ENCODE measurements at places on chromosomes 4 and X.

DNA sequence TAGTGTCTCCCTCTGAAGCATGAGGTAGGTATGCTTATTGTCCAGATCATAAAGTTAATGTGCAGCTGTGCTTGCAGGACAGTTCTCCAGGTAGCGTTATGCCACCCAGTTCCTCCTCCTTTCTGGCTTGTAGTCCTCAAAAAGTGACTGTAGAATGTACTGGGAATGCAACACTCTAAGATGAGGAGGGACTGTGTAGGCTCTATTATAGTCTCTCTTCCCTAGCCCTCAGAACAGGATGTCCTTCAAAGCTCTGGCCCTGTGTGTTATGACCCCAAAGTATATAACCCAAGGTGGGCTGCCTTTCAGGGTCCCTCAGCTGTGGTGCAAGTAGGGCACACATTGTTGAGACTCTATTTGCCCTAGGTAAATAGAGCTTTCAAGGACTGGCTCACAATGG, 20.8 kb upstream of the MANBA start:
- no peak for DNase-seq

DNA sequence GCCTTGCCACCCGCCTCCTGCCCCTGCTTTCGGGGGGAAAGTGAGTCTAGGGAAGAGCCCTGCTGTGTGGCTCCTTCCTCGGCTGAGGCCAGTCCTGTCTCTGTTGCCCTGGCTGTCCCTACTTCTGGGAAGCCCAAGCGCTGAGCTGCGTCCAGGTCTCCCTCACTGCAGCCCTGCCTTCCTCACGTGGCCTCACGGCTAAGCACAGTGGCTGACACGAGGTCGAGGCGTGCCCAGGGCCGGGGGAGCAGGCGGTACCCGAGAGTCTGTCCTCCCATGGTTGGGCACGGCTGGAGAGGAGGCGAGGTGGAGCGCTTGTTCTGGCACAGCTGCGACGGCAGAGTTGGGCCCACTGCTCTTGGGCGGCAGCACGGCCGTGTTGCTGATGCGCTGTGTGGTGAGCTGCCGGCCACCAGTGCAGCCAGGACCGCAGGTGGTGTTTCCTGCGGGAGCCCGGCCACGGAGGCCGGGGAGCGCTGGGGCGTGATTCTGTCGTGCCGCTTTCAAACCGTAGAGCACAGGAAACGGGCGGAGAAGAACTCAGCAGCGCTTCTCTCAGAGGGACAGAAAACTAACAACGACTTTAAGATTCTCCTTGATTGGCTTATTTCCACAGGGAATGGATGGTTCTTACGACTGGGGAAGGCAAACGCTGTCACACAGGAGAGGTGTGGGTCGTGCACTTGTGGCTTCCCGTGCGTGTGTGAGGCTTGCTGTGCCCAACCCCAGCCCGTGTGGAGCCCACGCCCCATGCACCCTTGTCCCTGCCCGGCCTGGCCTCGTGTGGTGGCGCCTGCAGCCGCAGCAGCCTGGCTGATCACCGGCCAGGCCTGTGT, 21.3 kb downstream of the MAEA start:
- DNase-seq, result no peak

- DNase-seq, result no peak
Observed at GRCh38 chr4:43332052-43332425, 439.5 kb downstream of the GRXCR1 start.

DNA sequence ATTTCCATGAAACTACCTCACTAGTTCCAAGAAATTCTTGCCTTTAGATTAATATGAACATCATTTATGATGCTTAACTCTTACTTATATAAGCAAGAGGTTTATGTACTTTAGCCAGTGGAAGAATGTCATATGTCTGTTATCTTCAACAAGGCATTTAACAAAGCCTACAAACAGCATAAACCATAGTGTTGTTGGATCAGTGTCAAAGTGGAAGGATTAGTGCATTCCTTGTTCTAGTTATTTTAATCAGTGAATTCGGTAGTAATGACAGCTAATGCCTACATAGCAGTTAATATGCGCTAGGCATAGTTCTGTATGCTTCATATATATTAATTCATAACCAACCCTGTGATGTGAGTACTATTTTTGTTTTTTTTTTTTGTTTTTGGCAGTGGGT, 3.1 kb downstream of the PI4K2B start:
- no peak for DNase-seq

DNA sequence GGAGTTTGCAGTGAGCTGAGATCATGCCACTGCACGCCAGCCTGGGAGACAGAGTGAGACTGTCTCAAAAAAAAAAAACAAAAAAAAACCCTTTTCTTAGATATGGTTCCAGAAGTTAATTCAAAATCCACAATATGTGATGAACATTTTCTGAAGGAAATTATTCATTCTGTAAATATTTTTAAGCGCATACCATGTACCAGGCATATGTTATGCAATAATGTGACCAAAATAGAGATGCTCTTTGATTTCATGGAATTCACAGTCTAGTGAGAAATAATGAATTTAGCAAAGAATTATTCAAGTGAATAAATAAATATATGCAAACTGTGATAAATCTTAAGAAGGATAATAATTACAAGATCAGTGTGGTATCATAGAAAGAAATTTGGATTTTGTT, 174.7 kb downstream of the GC start:
- no peak for DNase-seq

GRCh38 chr4:86250619-86251018, 109.2 kb downstream of the MAPK10 start:
- DNase-seq, result no peak

- DNase-seq, result no peak
Observed at GRCh38 chrX:31819455-31819854, 747.6 kb upstream of the FTHL17 start.

- no peak for DNase-seq
Observed at GRCh38 chrX:112164420-112164819, 81.8 kb upstream of the TRPC5 start.

DNA sequence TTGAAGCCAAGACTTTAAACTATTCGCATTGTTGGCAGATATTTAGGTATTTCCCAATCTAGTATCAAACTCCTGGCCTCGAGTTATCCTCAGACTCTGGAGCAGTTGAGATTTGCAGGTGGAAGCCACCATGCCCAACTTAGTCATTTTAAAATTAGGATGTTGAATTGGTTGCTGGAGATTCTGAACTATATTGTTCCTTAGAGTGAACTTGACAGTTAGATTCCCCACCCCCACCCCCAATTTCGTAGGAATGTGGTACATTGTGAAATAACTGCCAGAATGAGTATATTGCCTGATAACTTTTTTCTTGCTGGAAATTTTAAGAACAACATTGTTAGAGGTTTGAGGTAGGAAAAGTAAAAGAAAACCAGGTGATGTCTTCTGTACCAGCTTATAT, 2.3 kb downstream of the NOCT start:
- DNase-seq, result no peak

DNA sequence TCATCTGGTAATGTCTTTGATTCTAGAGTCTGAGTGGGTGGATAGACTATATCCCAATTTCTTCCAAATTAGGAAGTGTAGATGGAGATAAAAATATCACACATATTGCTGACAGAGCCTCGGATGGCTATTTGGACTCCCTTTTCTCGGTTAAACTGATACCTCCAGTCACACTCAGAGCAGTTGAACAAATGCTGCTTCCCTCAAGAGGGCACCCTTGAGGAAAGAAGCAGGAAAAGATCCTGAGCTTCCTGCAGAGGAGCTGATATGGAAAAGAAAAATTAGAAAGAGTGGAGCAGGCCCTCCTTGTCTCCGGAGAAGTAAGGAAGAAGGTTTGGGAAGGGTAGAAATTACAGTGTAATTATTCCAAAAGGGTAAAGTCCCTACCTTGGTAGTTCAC, 96.2 kb upstream of the CCSER1 start:
- no peak for DNase-seq

DNA sequence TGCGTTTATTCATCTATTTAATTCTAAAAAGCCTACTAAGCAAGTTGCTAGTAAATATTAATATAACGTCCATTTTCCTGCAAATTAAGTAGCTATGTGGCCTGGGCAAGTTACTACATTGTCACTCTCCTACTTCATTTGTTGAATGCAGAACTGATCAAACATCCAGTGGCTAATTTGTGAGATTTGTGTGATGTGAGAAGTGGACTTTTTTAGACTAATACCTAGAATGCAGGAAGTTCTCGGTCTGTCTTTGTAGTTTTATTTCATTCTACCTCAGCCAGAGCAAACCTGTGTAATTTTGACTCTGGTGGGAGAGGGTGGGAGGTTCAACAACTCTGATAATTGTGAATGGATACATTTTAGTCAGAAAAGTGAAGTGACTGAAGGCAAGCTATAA, 840 bp downstream of the GUF1 start:
- no peak for DNase-seq

- DNase-seq, result no peak
Observed at GRCh38 chrX:17527135-17527701, 152.2 kb downstream of the NHS start.

GRCh38 chrX:31376408-31377022, 304.7 kb upstream of the FTHL17 start:
- no peak for DNase-seq

GRCh38 chr4:13963601-13964000, 336.1 kb upstream of the BOD1L1 start:
- DNase-seq, result no peak

- DNase-seq, result no peak
Observed at GRCh38 chr4:16862697-16863096, 35.7 kb downstream of the LDB2 start.

DNA sequence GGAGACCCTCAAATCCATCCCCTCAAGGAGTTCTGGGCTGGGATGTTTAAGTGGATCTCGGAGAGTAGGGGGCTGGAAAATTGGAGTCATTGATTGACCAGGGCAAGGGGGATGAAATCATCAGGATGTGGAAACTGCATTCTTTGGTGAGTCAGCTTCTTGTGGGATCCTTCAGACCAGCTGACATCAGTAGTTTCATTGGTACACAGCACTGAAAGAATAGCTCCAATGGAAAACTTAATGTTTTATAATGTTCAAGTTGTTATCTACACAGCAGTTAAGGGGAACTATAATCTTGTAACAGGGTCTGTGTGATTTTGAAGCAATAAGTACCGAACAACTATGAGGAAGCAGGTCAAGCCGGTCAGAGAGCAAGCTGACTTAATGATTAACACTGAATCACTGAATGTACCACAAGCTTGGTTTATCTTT, 506.1 kb downstream of the RPA4 start:
- no peak for DNase-seq

- DNase-seq, result no peak
Observed at GRCh38 chr4:102843273-102843672, 15.9 kb upstream of the UBE2D3 start.
